ENCODE measurements at places on chromosomes 13 and 19.

DNA sequence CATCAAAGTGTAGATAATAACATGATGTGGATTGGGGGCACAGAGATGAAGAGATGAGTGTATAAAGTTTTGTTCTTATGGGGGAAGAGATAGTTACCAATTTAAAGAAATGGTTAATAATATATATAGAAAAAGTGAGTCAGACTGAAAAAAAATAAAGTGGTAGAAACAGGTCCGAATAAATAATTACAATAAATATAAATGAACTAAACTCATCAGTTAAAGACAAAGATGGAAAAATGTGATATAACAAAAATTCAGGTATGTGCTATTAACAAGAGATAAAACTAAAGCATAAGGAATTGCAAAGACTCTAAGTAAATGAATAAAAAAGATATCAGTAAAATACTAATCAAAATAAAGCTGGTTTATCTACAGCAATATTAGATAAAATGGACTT is 61.1 kb upstream of the KPNA3 start:
- DNase-seq = no peak

GRCh38 chr13:41713405-41713804 is 247.5 kb downstream of the VWA8 start:
- DNase-seq = no peak

- DNase-seq = no peak
Observed at GRCh38 chr13:42533336-42533591, 40.7 kb upstream of the TNFSF11 start.

DNA sequence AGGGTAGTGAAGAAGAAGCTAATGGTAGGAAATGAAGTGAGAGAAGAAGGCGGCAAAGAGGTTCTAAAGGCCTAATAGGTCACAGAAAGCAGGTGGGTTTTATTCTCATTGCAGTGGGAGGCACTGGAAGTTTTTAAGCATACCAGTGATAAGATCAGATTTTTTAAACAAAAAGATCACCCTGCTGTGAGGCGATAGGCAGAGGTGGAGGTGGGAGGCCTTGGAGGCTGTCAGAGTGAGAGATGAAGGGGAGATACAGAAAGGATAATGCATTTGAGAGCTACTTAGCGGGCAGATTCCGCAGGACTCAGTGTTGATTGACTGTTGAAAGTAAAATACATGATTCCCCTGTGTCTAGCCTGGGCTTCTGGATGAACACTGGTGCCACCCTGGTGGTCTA is 116.7 kb upstream of the FRY start:
- DNase-seq = no peak

DNA sequence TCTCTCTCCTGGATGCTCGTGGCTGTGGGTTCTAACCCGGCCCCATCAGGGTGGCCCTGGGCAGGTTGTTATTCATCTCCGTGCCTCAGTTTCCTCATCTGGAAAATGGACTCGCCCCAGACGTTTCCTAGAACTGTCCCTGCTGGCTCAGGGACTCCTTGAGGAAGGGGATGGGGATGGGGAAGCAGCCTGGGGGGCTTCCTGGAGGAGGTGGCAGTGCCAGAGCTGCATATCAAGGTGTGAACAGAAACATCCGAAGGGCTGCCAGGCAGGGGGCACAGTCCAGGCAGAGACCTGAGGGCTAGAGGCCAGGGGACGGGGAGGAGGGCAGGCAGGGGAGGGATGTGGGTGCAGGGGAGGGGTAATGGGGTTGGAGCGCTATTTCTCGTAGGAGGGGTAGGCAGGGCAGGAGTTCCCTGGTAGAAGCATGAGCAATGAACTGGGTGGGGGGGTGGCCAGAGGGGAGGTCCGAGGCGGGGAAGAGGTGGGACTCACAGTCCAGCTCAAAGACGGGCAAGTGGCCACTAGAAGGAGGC is 3.6 kb upstream of the ELANE start:
- DNase-seq = no peak

GRCh38 chr19:40411125-40411842 is 1.9 kb downstream of the PRX start:
- no peak for DNase-seq

- peak; percentile 32 for DNase-seq
Observed at GRCh38 chr13:50128428-50128931, 113.2 kb downstream of the KCNRG start.

DNA sequence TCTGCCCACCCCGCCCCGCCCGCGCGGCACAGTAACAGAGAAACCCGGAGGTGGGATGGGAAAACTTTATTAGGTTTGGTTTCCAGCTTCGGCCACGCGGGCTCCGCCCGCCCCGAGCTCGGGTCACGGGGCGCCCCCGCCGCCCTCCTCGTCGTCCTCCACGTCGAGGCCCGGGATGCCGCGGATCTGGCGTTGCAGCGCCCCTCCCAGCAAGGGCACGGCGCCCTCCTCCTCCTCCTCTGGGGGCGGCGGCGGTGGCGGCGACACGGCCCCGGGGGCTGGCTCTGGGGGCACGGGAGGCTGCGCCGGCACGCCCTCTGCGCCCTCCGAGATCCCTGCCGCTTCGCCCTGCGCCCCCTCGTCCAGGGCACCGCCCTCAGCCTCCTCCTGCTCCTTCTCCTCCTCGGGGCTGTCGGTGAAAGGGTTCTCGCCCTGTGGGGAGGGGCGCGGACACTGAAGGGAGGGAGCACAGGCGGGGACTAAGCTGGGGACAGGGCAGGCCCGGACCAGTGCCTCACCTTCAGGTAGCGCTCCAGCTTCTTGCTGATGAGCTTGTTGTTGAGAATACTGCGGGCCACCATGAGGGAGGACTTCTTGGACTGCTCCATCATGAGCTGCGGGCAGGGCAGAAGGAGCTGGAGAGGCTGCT is 536 bp upstream of the AKAP8 start:
- DNase-seq = peak; percentile 65

All from activated CD4-positive, alpha-beta T cell treated with anti-CD3 and anti-CD28 coated beads for 48 hours (primary cell).